H7 (cell line): ENCODE measurements at places on chromosomes 2 and 18.

DNA sequence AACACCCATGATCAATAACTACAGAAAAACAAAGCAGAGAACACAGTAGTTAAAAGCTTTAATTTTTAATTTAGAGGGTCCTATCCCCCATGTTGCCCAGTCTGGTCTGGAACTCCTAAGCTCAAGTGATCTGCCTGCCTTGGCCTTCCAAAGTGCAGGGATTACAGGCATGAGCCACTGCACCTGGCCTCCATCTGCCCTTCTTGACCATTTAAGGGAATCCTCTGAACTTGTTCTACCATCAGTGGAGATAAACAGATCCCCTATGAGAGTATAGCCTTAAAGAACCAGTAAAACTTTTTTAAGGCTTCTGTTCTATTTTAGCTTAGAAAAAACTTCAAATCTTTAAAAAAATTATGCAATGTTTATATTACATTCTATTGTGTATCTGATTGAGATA is 13.5 kb upstream of the ATP5MC3 start:
- no peak for DNase-seq

GRCh38 chr2:196592331-196592910 is 47.1 kb upstream of the CCDC150 start:
- DNase-seq: no peak

DNA sequence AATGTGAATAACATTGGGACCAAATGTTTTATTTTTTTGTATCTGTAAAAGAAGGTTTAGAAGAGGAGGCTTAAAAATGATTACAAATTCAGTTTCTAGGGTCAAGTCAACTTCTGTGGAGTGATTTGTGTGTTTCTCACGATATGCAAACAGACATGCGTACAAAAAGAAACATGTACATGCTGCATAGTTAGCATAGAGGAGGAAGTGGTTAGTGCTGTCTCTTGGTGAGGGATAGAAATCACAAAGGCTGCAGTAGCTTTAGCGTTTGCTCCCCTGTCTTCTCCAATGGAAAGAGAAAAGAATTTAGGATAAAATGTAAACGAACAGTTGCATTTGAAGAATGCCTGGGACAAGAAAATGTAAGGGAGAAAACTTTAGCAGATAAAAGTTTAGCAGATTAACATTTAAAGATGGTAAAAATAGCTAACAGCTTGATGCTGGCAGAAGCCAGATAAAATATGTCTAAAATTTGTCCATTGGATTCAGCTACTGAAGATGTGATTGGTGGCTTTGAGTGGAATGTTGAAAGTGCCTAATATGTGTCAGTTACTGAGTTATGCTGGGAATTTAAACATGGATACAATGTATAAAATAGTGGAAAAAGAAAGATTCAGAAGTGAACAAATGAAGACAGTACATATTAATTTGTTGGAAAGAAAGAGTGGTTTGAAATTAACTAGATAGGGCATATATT is 44.9 kb downstream of the MALT1 start:
- DNase-seq: no peak

- DNase-seq: no peak
These were observed 47.5 kb downstream of the EMILIN2 start for GRCh38 chr18:2894131-2894840.

- DNase-seq: no peak
These were observed 25.7 kb upstream of the NCL start for GRCh38 chr2:231489990-231490389.

- DNase-seq: no peak
These were observed 290.7 kb downstream of the CYP26B1 start for GRCh38 chr2:71856773-71857525.

GRCh38 chr18:52337276-52337675 is 2.7 kb upstream of the DCC start:
- no peak for DNase-seq
